ENCODE measurements at places on chromosomes 3 and 15.

GRCh38 chr15:63288342-63288741 is 10.9 kb downstream of the APH1B start:
- no peaks in the 10 kb centered on the region for H3K4me1 ChIP-seq
- no peaks in the 10 kb centered on the region for H3K36me3 ChIP-seq
- no peaks in the 10 kb centered on the region for H3K27me3 ChIP-seq
- H3K4me3 ChIP-seq = no peak overlapping the region

DNA sequence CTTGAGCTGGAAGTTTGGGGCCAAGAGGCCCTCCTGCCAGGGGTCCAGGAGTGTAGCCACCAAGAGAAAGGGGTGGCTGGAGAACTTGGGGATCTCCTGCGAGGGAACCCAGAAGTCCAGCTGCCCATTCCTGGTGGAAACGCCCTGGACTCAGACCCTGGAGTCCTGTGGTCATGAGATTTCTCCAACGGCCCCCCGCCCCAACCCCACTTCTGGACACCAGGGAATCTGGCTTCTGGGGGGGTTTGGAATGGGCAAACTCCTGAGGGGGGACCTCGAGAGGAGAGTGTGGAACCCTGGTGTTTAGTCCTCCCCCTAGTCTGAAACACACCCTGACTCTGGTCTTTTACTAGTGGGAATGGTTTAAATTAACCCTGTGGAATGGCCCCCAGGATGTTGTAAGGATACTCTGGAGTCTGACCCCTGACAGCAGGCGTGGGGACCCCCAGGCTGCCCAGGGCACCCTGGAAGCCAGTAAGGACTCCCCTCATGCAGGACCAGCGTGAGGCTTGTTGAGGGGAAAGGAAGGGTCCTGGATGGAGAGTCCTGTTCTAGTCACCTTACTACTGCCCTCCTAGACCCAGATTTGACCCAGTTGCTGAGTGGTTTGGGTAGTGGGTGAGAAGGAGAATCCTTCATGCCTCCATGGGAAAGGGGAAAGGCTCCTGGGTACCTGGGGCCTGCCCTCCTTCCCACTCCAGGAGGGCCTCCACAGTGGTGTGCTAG is 540 bp downstream of the KLHDC8B start:
- H3K27me3 ChIP-seq = no peaks in the 10 kb centered on the region
- H3K27ac ChIP-seq = peak overlapping the region; percentile 44
- H3K4me3 ChIP-seq = peak overlapping the region; percentile 86
- no peak for DNase-seq
- peaks cover 25% of the 10 kb centered on the region for H3K4me1 ChIP-seq

- no peak overlapping the region for H3K27ac ChIP-seq
Measured at GRCh38 chr3:28836199-28836598, 444.7 kb upstream of the RBMS3 start.

- H3K27me3 ChIP-seq = peaks cover 2% of the 10 kb centered on the region
- peaks cover 1% of the 10 kb centered on the region for H3K4me1 ChIP-seq
- peaks cover 3% of the 10 kb centered on the region for H3K36me3 ChIP-seq
- H3K4me3 ChIP-seq = peak overlapping the region; percentile 88
- no peak for DNase-seq
Measured at GRCh38 chr15:99566157-99566897, 543 bp downstream of the MEF2A start.

GRCh38 chr15:68284616-68285258 is 7.2 kb downstream of the FEM1B start:
- H3K4me3 ChIP-seq = no peak overlapping the region
- H3K27me3 ChIP-seq = no peaks in the 10 kb centered on the region
- H3K27ac ChIP-seq = no peak overlapping the region
- DNase-seq = no peak
- peaks cover 23% of the 10 kb centered on the region for H3K4me1 ChIP-seq

DNA sequence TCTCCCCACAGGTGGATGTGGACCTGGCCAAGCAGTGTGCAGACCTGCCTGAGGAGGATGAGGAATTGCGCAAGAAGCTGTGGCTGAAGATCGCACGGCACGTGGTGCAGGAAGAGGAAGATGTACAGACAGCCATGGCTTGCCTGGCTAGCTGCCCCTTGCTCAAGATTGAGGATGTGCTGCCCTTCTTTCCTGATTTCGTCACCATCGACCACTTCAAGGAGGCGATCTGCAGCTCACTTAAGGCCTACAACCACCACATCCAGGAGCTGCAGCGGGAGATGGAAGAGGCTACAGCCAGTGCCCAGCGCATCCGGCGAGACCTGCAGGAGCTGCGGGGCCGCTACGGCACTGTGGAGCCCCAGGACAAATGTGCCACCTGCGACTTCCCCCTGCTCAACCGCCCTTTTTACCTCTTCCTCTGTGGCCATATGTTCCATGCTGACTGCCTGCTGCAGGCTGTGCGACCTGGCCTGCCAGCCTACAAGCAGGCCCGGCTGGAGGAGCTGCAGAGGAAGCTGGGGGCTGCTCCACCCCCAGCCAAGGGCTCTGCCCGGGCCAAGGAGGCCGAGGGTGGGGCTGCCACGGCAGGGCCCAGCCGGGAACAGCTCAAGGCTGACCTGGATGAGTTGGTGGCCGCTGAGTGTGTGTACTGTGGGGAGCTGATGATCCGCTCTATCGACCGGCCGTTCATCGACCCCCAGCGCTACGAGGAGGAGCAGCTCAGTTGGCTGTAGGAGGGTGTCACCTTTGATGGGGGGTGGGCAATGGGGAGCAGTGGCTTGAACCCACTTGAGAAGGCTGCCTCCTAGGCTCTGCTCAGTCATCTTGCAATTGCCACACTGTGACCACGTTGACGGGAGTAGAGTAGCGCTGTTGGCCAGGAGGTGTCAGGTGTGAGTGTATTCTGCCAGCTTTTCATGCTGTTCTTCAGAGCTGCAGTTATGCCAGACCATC is 8.6 kb downstream of the VPS18 start:
- H3K4me3 ChIP-seq = no peak overlapping the region
- H3K36me3 ChIP-seq = peaks cover 60% of the 10 kb centered on the region
- no peaks in the 10 kb centered on the region for H3K27me3 ChIP-seq
- no peak for DNase-seq
- H3K27ac ChIP-seq = no peak overlapping the region
- peaks cover 2% of the 10 kb centered on the region for H3K4me1 ChIP-seq

GRCh38 chr3:8516783-8517182 is 15.2 kb downstream of the LMCD1 start:
- H3K4me1 ChIP-seq = peaks cover 3% of the 10 kb centered on the region
- H3K27ac ChIP-seq = no peak overlapping the region
- no peak for DNase-seq
- H3K4me3 ChIP-seq = no peak overlapping the region
- no peaks in the 10 kb centered on the region for H3K36me3 ChIP-seq

DNA sequence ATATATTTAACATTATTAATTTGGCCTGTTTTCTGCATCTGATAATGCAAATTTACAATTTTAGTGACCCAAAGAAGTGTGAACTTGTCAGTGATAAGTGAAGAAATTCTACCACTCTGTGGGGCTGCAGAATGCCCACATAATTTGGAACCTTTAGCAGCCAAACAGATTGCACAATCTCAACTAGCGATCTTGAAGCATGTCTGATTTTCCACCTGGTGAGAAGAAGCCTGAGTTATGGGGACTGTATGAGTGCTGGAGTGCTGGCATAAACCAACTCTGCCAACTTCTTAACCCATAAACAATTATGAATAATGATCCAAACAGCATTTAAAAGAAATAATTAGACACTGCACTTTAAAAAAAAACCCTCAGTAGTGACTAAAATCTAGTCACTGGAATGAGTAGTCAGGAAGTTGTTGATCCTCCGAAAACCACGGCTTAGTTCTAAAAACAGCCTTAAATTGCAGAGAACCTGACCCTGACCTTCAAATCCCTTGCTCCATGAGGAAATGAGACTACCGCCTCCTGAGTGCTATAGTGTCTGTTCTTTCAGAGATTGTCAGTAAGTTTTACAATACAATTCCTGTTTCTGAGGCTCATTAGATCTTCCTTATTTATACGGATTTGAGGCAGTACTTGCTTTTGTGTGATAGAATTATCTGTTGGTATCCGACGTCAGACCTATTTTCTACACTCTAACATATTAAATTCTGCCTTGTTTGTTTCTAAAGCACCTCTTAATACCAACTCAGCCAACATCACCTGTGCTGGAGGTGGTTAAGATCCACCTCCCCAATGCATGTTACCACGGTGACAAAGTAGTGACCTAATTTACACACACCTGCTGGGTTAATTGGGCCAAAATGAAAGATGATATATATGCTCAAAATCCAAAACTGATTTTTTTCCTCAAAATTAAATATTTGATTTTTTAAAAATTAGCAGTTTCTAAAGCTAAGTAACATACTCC is 267.7 kb downstream of the ZBTB20 start:
- H3K27me3 ChIP-seq = no peaks in the 10 kb centered on the region
- DNase-seq = no peak
- no peaks in the 10 kb centered on the region for H3K36me3 ChIP-seq
- H3K27ac ChIP-seq = no peak overlapping the region

GRCh38 chr3:157543501-157544035 is 40.4 kb upstream of the VEPH1 start:
- no peak overlapping the region for H3K27ac ChIP-seq
- H3K36me3 ChIP-seq = no peaks in the 10 kb centered on the region
- H3K27me3 ChIP-seq = no peaks in the 10 kb centered on the region
- DNase-seq = no peak

DNA sequence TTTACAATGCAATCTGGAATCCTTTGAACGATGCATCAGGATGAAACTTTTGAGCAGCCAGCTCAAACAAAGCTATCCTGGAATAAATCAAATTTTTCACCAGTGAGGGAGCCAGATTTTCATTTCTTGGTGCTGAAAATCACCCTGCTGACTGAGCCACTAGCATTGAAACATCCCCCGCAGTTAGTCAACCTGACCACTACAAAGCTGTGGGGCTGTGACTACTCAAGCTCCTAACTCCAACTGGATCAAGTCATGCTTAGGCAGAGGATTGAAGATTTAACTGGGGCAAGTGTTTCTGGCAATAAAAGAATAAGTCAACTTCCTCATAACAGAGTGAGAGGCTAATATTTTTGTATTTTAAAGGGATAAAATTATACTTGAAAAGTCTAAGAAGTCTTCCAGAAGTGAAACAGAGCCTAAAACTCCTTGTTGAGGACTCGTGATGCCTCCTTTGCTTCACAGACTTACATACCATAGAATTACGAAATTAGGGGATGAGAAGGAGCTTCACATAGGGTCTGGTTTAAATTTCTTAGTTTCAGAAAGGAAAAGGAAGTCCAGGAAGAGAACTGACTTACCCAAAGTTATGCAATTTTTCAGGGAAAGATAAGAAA is 177.8 kb downstream of the SERPINI1 start:
- H3K4me1 ChIP-seq = no peaks in the 10 kb centered on the region
- H3K27me3 ChIP-seq = no peaks in the 10 kb centered on the region
- no peak overlapping the region for H3K27ac ChIP-seq
- no peak for DNase-seq
- H3K36me3 ChIP-seq = no peaks in the 10 kb centered on the region

DNA sequence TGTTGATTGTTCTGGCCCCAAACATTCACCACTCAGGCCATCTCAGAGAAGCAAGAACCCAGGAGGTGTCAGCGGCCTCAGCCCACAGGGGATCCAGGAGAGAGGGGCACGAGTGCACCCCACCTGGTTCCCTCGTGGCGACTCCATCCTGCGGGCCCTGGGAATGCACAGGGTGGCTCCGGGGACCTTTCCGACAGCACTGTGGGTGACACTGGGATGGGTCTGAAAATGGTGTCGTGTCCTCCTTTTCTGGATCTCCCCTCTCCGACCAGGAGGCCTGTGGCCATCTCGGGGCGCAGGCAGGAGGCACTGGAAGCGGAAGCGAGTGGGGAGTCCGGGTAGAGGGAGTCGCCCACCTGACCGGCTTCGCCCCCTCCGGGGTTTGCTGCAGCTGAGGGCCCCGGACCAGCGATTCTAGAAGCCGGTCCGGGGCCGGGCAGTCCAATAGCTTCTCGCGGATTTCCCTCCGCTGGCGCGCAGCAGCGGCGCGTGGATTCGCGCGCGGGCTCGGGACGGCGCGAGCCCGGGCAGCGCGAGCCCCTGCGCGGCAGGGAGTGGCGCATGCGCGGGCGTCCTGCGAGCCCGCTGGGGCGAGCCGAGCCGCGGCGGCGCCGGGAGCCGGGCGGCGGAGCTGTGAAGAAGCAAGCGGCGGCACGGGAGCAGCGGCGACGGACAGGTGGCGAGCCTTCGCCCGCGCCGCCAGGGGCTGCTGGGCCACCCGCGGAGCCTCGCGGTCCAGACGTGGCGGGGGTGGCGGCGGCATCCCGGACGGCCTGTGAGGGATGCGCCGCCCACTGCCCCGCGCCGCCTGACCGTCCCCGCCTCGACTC is at the start of gene DOCK3:
DOCK3 (plus strand) TSS at position 579 of the 830 bp plus-strand sequence. CDS start 337 bp downstream, outside the sequence.
- peak within 1 kb of the TSS; percentile 56 for H3K27ac ChIP-seq
- H3K36me3 ChIP-seq = no peaks in the 10 kb centered on the region
- no peaks in the 10 kb centered on the region for H3K4me1 ChIP-seq
- H3K4me3 ChIP-seq = peak within 1 kb of the TSS; percentile 48
- peak; percentile 63 for DNase-seq

DNA sequence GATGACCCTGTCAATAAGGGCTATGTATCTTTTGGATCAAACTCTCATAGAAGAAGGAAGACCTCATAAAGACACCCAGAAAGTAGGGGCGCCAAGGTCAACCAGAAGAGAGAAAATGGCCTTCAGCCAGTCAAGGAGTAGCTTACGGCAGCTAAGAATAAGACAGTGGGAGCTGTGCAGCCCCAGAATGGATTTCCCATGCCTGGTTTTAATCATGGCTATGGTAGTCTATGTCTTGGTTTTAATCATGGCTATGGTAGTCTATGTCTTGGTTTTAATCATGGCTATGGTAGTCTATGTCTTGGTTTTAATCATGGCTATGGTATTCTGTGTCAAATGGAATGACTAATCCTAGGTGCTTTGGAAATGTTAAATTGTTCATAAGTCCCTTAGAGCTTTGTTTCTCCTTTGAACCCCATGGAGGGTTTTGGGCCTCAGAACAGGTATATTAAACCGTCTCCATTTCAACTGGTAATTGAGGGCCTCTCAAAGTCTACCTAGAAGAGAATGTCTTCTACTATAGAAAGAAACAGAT is 742.0 kb upstream of the CFAP20DC start:
- no peaks in the 10 kb centered on the region for H3K27me3 ChIP-seq
- DNase-seq = no peak
- H3K4me1 ChIP-seq = no peaks in the 10 kb centered on the region

GRCh38 chr15:93245661-93246042 is 156.6 kb upstream of the RGMA start:
- peaks cover 31% of the 10 kb centered on the region for H3K4me1 ChIP-seq
- no peak overlapping the region for H3K4me3 ChIP-seq
- no peak for DNase-seq
- H3K27ac ChIP-seq = no peak overlapping the region

DNA sequence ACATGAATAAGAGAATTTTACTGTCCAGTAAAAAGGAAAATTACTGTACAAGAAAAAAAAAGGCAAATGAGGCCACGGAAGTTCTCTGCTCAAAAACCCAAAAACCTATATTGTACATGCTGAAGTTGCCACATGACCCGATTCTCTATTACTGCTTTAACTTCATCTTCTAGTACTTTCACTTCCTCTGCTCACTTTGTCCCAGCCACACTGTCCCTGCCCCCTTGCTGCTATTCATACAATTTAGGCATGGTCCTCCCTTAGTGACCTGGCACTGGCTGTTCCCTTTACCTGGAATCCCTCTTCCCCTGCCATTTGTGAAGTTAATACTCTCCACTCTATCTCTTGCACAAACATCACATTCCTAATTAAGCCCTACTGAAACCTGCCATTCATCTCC is 457.4 kb downstream of the MAGI1 start:
- H3K36me3 ChIP-seq = no peaks in the 10 kb centered on the region
- H3K27ac ChIP-seq = no peak overlapping the region
- no peaks in the 10 kb centered on the region for H3K27me3 ChIP-seq
- H3K4me3 ChIP-seq = no peak overlapping the region
- H3K4me1 ChIP-seq = no peaks in the 10 kb centered on the region

GRCh38 chr3:2090095-2090911 is 8.4 kb upstream of the CNTN4 start:
- DNase-seq = no peak
- H3K27ac ChIP-seq = no peak overlapping the region
- H3K4me1 ChIP-seq = peaks cover 5% of the 10 kb centered on the region
